ENCODE measurements at places on chromosomes 12 and 14. TPM values are rescaled to one million over a fixed set of nuclear protein-coding genes. Genes with fewer than 3 reads are reported as not detected.

ENDOU gene
- not detected for total RNA-seq

MARCHF9 gene
- 2.7 TPM for total RNA-seq

TMEM52B gene
- total RNA-seq: not detected

GSG1 gene
- not detected for total RNA-seq

SIX1 gene
- total RNA-seq: 6.5 TPM

KRT84 gene
- not detected for total RNA-seq

NUAK1 gene
- total RNA-seq: 1.9 TPM

Measured in HepG2 (cell line).